ENCODE measurements at places on chromosomes 5 and 9.

DNA sequence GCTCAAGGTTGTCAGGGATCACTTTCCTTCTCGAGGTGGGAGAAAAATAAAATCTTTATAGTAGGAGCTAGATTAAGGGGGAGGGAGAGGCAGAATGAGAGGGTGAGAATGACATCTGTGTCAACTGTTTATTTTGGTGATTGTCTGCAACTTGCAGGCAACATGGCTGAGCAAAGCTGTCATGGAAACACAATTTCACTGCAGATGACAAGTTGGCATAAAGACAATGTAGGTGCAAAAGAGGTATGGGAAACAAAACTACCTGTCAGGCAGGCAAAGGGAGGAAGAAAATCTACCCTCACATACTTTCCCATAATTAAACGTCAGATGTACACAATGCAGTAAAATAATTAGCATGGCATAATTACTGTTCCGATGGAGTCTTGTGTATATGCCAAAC lies 167.4 kb downstream of the SLIT3 start:
- DNase-seq: no peak

- peak; percentile 65 for DNase-seq
These were observed 28.2 kb upstream of the RPL26L1 start for GRCh38 chr5:172931001-172931536.

DNA sequence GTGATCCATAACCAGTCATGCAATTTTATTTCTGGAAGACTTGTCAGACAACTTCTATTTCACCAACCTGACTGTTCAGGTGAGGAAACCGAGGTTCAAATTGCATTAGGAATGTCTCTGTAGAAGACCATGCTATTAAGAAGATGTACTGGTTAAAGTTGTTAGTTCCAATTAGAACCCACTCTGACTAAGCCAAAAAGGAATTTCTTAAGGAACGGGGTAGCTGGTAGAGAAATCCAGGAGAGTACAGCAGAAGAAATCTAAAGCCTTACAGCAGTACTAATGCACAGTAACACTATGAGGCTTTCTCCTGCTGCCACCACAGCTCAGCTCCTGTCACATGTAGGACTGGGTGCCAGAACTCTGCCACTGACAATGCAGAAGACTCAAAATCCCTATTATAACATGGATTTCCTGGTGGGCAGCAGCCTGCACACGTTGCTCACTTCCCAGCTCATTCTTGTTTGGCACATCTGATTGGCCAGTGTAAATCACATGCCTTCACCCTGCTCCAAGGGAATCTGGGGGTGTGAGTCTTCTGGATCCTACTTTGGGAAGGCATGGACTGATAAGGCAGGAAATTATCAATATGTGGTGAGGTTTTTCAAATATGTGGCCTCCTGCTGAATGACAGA lies 37.1 kb downstream of the CAST start:
- no peak for DNase-seq

DNA sequence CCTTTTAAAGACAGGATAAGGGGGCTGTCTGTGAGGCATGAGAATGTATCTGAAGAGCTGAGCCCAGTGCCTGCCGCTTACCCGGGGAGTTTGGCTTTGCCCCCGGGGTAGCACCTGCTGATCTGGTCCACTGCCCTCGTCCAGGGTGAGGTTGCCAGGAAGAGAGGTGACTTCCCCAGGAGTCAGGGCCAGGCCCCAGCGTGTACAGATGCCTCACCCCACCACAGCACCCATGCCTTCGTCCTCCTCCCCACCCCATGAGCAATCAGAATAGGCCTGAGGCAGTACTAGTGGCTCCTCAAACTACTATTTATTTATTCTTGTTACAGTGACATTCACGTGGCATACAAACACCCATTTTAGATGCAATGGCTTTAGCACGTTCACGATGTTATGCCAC lies 15.7 kb upstream of the AIF1L start:
- DNase-seq: no peak

DNA sequence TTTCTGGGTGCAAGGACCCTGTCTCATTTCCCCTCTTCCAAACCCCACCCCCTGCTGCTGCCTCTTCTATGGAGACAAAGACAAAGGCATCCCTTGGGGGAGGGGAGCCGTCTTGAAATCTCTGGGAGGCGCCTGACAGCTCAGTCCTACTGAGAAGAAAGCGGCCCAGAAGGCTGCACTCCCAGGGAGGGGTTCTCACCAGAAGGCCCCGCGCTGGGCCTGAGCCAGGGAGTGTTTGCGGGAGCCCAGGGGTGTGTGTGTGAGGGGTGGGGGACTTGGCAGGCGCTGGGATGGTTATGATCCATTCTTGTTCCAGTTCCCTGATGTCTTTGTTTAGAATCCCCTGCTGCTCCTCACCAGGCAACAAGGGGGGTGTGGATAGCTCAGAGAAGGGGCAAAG lies 45.7 kb upstream of the ALDH1B1 start:
- no peak for DNase-seq

DNA sequence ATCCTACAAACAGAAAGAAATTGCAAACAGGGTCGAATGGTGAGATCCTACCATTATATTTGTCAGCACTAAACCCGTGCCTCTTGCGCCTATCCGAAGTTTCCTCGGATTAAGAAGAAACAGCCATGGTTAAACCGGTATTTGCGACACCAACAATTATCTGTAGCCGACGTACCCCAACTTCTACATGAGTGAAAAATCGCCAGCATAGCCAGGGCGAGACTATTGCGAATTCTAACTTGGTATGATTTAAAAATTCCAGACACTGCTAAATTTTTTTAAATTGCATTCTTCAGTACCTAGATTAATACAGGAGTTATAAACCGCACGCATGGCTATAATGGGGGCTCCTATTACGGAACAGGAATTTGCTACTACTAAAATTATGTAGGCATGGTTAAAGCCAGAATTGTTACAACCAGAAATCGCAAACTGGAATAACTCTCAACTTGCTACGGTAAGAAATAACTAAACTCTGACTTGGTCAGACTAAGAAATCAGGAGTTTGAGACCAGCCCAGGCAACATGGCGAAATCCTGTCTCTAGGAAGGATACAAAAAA lies 25.3 kb upstream of the ANXA2R start:
- no peak for DNase-seq

GRCh38 chr5:112316006-112316405 lies 103.1 kb downstream of the EPB41L4A start:
- DNase-seq: no peak

GRCh38 chr9:8284884-8285283 lies 485.3 kb upstream of the DMAC1 start:
- no peak for DNase-seq

- no peak for DNase-seq
These were observed 2.9 kb upstream of the MACIR start for GRCh38 chr5:103255691-103256090.

DNA sequence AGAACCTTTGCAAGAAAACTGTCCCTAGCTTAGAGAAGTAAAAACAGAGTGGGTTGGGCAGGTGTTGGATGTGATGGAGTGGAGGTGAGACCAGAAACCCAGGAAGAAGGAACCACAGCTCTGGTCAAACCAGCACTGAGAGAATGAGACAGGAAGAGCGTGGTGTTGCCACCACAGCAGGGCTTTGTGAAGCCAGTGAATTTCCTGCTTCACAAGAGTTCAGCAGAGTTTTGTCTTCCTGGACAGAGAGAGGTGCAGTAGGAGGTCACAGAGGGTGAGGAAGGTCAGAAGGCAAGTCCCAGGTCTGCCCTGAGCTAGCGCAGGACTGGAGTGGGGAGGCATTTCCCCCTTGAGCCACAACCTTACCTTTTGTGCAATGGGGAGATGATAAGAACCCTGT lies 2306.2 kb upstream of the ACO1 start:
- no peak for DNase-seq

DNA sequence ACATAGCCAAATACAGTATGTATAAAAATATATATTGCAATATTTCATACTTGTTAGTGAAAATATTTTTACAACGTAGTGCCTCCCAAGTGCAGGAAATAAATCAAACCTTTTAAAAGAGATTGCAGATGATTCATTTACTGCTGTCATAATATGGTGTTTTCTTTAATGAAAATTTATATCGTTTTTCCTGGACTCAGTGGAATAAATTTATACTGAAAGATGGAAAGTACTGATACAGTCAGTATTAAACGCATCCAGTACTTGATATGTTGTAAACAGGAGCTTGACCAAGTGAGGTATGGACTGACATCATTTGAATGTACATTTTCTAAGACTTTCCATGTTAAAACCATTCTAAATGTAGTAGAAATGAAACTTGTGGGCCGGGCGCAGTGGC lies 143.4 kb upstream of the ZNF608 start:
- no peak for DNase-seq

DNA sequence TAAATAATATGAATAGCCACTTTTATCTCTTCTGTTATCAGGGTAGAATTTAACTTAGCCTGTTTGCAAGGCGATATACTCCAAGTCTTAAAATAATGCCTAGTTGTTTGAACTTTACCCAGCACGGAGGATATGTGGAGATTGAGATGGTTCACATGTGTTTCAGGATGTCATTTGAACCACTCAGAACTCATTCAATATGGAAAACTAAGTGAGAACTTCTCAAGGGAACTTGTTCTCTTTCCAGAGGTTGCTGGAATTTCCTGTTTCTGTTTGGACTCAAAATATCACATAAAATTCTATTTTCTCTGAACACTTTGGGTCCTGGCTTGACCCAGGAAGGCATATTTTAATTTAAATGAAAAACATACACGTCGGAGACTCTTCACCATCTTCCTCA lies 139.1 kb upstream of the MYO10 start:
- no peak for DNase-seq

GRCh38 chr5:132261881-132262845 lies 4.7 kb downstream of the PDLIM4 start:
- no peak for DNase-seq

DNA sequence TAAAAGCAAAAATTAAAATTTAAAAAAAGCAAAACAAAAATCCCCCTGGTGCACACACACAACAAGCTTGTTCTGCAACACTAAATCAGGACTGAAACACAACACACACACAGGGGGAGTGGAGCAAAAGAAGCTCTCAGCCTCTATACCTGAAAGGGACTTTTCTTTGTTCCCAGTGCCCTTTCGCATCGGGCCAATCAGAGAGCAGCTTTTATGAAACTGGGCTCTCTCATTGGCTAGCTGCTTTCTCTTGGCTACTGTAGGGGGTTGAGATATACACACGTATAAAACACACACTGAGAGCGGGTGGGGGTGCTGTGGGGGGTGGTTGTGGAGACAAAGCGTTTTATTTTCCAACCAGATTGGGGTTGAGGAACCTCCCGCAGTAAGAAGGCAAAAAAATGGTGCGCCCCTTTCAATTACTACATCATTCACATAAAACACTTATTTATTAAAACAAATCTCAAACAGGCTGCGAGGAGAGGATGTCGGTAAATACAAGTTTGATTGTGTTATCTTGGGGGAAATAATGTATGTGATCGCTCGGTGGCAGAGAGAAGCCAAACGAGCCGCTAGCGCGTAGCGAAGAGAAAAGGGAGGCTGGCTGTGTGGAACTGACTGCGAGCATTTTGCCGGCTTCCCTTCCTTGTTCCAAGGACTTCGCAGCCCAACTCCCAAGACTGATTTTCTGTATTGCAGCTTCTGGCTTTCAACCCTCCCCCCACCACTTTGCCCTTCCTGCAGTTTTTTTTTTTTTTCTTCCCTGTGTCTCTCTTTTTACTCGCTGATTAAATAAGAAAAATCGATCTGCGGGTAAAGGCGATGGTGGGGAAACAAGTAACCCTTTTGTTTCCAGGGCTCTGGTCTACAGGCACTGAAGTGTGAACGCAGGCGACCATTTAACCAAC lies 2.5 kb upstream of the ZNF608 start:
- DNase-seq: no peak

DNA sequence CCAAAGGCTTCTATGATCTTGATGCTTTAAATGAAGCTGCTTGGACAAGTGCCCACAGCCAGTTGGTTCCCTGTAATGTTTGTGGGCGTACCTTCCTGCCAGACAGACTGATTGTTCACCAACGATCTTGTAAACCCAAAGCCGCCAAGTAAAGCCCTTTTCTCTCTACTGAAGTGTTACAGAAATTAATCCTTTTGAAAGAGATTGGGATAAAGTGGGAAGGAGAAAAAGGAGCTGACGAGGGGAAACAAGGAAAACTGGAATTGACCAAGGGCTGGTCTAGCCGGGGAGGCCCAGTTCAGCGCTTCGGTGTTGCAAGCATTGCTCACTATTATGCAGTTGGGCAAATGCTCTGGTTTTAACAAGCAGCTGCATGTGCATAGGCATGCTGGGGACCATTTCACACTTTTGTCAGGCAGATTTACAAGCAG lies 53.2 kb downstream of the ZNF474 start:
- peak; percentile 51 for DNase-seq

DNA sequence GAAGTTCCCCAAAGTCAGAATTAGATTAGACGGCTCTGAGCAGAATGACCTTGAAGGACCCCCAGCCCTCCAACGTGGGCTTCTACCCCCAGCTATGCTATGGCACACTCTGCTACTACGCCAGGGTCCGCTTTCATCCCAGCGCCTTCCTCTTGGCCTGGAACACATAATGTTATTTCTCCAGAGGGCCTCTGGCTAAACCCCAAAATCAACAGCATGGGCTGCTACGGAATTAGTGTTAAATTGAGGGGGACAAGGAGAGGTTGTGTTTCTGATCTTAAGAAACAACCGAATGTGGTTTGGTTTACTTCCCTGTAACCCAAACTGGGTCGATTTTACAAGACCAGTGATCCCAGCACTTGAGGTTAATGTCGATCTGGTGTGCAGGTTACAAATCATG lies 97.1 kb downstream of the ZNF618 start:
- no peak for DNase-seq

DNA sequence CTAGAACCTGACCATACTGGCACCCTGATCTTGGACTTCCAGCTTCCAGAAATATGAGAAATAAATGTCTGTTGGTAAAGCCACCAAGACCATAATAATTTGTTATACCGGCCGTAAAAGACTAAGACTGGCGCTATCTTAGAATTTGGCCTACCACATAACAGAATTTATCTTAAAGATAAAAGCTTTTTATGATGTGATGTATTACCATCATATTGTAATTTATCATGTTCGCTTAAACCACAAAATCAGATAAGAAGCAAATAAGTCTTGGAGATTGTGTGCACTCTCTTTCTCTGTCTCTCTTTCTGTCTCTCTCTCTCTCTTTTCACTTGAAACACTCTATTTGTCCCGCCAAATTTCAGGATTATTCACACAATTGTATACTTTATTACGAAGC lies 35.6 kb downstream of the FST start:
- DNase-seq: no peak

DNA sequence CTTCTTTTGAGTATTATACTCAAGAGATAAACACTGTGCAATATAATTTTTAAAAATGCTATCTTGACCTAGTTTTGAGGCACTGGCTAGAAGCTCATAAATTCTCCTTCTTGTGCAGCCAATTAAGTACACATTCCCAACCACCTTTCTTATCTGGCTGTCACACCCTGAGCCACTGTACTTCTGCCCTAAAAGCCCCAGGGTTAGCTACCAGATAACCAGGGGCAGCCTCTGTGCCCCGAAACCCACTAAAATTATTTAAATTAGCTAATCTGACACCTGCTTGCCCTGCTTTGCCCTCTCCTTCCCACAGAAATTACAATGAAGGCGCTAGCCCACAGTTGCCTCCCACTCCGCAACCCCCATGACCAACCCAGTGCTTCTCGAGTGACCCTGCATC lies 597.3 kb upstream of the TYRP1 start:
- no peak for DNase-seq

- peak; percentile 65 for DNase-seq
These were observed 56.1 kb downstream of the GRIA1 start for GRCh38 chr5:153546566-153546965.
